Pulmonary artery endothelial cell (primary cell): ENCODE measurements at places on chromosomes 12 and 14. TPM values are rescaled to one million over a fixed set of nuclear protein-coding genes. Genes with fewer than 3 reads are reported as not detected.

Gene RAB2B
- total RNA-seq: 28.3 and 39.6 TPM in 2 replicates

Gene TMPO
- total RNA-seq: 98.7 and 191 TPM in 2 replicates

GRCh38 chr14:85934123-85934885 is 404.4 kb downstream of the FLRT2 start:
- no peak for DNase-seq

DNA sequence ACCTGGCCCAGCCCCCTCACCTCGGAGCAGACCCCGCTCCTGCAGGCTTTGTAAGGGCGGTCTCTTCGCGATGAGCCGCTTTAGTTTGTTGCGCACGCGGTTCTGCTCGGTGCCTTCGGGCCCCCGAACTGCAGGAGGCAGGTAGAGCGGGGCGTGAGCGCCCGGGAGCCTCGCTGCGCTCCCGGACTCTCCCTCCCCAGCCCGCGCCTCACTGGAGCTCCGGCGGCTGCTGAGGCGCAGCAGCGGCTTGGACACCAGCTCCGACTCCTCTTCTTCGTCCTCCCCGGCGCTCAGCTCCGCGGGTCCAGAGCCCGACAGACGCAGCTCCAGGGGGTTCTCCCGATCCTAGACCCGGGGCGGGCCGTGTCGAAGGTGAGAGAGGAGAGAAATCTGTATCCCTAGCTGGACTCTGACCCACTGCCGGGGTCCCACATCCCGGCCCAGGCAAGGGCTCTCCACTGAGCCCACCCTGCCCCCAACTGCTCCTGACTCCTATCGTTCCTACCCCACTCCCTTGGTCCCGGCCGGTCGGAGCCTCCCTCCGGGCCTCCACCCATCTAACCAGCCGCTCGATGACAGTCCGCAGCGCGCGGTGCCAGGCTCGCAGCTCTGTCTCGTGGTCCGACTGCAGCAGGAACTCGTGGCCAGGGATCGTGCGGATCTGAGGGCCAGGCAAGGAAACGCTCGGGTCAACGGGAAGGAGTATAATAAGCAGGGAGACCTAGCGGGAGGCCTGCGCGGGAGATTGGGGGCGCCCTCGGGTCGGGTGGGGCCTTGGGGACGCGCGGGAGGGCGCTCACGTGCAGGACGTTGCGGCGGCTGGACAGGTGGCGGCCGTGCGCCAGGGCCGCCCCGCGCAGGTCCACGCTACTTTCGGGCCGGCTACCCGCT is 4.2 kb downstream of the ARHGAP9 start:
- DNase-seq: no peak

DNA sequence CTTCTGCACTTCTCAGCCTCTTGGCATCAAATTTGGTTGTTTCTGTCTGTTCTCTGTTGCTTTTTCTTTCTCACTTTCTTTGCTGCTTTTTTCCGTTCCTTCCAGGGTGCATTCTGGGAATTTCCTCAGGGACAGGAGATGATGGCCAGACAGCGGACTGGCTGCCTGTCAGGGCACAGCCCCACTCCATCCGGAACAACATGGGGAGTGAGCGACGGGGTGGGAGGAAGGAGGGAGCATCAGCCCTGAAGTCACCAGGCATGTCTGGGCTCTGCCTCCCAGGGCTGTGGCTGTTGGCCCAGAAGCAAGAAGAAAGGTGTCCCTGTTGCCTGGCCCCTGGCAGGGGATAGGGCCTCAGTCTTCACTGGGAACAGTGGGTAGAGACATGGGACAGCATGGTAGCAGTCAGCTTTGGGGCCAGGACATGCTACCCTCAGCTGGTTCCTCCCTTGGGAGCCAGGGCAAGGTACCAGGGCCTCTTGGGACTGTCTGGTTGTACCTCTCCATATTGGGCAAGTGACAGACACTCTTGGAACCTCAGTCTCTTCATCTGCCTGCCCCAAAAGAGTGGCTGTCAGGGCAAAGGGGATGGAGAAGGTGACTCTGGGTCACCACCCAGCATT is 8.6 kb downstream of the PGF start:
- DNase-seq: no peak

DNA sequence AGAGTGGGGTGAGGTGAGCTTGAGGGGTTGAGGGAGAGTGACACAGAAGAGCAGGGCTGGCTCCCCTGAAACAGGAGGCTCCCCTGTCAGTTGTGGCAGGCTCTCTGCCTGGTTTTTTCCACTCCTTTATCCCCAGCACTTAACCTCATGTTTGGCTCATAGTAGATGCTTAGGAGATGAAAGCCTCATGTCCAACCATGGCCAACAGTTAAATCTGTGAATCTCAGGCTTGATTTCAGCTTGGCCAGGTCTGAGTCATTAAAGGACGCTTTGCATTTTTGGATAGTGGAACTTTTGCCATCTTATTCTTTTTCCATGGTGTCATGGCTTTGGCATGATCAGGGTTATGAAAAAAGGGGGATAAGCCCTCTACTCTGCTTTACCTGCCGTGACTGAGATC is 117.2 kb downstream of the CACNA1C start:
- no peak for DNase-seq

DNA sequence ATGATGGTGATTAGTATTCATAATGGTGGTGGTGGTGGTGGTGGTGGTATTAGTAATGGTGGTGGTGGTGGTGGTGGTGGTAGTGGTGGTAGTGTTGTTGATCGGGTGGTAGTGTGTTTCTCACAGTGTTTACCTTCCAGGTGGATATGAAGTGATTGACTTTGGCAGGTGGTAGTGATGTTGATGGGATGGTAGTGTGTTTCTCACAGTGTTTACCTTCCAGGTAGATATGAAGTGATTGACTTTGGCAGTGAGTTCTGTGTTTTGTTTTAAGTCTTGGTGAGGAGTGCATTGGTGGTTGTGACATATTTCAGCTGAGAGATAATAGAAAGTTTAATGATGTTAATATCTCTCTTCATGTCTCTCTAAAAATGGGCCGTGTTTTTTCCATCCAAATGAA is 189.4 kb downstream of the TMTC2 start:
- no peak for DNase-seq

GRCh38 chr12:107264667-107265066 is 171.3 kb upstream of the CRY1 start:
- DNase-seq: no peak
